Kasumi-1 (cell line): ENCODE measurements at places on chromosomes 3 and 15.

GRCh38 chr3:143155756-143156155 is 36.2 kb downstream of the CHST2 start:
- no peak for DNase-seq

- DNase-seq = no peak
Measured at GRCh38 chr3:72142028-72142427, 357.1 kb upstream of the PROK2 start.

GRCh38 chr3:4228295-4228694 is 74.9 kb upstream of the SETMAR start:
- DNase-seq = no peak

DNA sequence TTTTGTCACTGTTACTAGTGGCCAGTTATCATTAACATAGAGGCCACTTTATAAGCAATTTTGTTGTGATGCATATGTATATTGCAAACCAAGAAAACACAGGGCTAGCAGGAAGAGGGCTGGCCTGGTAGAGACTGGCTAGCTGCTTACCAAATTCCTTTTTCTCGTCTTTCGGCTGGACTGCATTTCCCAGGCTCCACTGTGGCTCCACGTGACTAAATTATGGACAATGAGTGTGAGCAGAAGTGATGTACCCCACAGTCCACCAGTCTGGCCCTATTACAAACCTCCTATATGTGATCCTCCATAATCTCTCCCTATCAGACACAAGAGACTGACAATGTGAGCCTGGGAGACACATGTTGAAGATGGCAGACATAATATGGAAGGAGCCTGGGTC is 257.0 kb downstream of the MFSD1 start:
- no peak for DNase-seq

DNA sequence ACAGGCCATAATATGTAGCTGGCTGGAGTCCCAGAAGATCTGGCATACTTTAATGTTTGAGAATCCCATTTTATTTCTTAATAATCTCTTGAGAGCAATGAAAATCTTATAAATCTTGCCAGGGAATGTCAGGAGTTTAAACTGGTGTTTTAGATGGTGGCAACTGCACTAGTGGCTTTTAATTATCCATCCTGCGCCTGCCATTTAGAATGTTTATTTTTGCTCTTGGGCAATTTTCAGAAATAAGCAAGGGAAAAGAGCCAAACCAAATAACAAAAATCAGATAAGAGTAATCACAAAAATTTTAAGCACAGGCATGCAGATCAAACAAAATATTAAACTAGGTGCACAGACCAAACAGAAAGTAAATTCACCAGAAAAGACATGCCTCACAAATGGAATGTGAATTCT is 41.9 kb upstream of the UBP1 start:
- DNase-seq = no peak

DNA sequence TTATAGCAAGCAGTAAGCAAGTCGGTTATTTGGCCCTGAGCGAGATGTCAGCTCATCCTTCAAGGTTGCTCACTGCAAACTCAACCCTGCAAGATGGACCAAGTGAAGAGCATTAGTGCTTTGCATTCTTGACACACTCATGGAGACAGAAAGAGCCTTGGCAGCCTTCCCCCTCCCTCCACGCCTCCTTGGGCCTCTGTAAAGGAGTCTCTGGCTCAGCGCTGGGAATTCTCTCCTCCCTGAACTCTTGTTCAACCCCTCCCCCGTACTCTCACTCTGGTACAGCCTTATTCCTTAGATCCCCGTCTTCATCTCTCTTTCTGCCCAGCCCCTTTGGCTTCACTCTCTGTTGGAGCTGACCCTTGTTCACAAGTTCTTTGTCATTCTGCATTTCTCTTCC is 2.2 kb upstream of the CX3CR1 start:
- no peak for DNase-seq

GRCh38 chr3:175737646-175738572 is 878.8 kb downstream of the NAALADL2 start:
- DNase-seq = no peak

DNA sequence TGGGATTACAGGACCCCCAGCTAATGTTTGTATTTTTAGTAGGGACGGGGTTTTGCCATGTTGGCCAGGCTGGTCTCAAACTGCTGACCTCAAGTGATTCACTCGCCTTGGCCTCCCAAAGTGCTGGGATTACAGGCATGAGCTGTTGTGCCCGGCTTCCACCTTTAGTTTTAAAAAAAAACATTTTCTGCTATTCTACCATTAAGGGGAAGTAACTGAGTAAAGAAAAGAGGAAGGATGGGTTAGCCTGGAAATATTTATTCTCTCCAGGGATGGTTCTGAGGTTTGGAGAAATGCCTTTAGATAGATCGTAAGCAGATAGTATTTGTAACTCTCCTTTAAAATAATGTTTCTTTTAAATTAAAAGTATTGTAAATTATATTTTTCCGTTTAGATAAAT is 3.1 kb downstream of the AP4E1 start:
- DNase-seq = peak; percentile 91

DNA sequence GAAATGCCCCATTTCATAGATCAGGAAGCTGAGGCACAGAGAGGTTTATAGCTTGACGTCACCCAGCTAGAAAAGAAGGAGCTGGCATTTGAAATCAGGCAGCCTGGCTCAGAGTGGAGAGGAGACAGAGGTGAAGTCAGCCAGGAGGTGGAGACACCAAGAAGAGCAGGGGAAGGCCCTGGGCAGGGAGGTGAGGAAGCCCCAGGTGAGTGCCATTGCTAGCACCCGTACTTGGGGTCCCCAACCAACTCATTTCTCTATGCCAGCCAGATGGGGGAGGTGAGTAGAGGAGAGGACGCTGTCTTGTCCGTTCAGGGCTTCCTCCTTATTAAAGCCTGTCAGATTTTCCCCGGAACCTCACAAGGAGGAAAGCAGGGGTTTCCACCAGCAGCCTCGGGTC is 149.6 kb upstream of the TLE3 start:
- no peak for DNase-seq

- no peak for DNase-seq
Measured at GRCh38 chr3:11592445-11593298, 51.0 kb downstream of the VGLL4 start.

DNA sequence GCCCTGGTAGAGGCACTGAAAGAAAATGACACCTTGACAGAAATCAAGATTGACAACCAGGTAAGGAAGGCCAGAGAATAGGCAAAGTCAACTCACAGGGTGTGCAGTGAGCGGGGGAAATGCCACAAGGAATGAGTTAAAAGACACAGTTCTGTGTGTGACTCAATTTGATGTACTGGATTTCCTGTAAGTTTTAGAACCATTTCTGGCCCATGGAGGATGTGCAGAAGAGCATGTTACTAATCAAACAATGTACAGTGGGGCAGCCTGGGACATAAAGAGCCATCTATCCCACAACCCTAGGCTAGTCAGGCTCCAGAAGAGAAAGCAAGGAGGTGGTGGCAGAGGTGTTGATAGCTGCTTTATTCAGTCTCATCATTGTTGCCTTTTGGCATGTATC is 31.2 kb upstream of the TMOD3 start:
- DNase-seq = no peak

DNA sequence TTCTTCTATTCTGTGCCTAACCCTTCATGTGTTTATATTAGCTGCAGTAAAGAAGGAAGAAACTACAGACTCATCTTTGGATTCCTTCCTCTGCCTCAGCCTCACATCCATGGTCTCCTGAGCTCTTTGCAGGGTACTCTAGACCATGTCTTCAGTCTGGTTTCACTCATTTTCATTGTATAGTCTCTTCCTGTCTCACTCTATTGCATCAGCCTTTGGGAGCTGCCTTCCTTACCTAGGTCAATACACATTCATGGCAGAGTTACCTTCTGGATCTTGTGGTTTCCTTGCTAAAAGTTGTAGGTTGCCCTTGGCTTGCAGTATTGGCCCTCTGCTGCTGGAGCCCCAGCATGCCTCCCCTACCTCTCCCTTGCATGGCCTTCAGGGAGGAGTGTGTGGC is 31.5 kb upstream of the SCAANT1 start:
- DNase-seq = no peak

GRCh38 chr3:40042752-40043443 is 233.5 kb downstream of the MYRIP start:
- DNase-seq = no peak

GRCh38 chr15:85412956-85413854 is 32.8 kb downstream of the AKAP13 start:
- DNase-seq = peak; percentile 83
